ENCODE measurements at places on chromosomes 7 and 10.
A peak's percentile ranks its signal among the peaks of the same experiment; 100 is the strongest.

DNA sequence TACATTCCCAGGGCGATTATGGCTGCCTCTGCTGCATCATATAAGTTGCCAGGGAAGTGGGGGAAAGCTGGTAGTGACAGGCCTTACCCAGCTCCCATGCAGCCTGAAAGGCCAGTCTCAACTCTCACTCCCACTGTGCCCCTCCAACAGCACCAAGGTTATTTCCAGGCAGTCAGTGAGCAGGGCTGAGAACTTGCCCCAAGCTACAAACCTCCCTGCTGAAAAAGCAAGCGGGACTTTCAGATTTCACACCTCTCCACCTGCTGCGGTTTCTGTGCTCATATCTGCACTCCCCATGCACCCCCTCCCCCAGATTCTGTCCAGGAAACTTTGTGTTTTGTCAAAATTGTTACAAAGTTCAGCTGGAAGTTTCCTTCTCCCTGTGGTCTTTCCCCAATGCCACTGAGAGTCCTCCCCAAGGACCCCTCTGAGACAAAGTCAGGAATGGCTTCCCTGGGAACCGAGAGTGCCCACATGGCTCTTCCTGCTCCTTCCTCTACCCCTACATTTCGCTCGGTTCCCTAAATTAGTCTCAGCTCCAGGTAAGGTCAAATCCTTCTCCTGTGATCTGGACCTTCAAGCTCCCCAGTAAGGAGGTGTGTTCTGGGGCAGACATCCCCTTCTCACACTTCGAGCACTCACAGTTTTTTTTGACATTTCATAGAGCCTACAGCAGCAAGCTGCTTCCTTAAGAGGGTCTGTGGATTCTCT is 25.3 kb upstream of the WNT2 start:
- no peak for DNase-seq

GRCh38 chr10:122402548-122403131 is 28.1 kb downstream of the PLEKHA1 start:
- no peak for DNase-seq

DNA sequence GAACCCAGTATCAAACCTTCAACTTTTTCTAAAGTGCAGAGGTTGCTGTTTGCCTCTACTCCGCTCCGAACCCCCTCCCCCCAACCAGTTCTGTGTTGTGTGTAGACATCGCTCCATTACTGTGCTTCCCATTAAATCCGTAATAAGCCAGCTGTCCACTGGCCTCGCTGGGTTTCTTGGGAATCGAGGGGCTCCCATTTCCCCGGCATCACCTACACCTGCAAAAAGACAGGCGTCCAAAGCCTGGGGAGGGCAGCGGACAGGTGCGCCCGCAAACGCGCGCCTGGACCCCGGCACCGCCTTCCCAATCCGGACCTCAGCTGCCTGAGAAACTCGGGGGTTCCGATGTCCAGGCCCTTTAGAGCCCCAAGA is 631 bp downstream of the RTKN2 start:
- no peak for DNase-seq

GRCh38 chr7:20778063-20778721 is 8.5 kb downstream of the SP8 start:
- no peak for DNase-seq

- no peak for DNase-seq
Measured at GRCh38 chr10:24869354-24870015, 82.9 kb downstream of the PRTFDC1 start.

DNA sequence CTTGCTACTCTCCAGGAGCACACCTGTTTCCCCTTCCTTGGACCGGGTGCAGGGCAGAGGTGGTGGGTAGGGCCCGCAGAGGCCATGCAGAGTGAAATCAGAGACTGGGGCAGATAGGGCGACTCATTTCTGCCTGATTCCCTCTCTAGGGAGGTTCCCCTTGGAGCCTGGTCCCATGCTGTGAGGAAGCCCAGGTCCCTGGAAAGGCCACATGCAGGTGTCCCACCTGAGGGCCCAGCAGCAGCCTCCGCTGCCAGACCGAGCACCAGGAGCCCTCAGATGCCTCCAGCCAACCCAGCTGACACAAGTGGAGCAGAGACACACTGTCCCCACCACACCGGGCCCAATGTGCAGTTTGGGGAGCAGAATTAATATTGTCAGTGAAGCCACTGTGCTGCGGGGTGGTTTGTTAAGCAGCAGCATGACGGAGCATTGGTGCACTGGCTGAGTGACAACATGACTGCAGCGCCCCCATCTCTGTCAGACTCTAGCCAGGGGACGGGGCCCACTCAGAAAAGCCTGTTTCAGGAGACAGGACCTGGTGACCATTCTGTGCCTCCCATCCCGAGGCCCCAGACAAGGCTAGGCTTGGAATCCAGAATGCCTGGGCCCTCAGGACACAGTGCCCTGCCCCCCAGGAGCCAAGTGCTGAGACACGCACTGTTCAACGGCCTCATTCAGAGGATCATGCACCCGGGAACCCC is 30.4 kb upstream of the RET start:
- no peak for DNase-seq

DNA sequence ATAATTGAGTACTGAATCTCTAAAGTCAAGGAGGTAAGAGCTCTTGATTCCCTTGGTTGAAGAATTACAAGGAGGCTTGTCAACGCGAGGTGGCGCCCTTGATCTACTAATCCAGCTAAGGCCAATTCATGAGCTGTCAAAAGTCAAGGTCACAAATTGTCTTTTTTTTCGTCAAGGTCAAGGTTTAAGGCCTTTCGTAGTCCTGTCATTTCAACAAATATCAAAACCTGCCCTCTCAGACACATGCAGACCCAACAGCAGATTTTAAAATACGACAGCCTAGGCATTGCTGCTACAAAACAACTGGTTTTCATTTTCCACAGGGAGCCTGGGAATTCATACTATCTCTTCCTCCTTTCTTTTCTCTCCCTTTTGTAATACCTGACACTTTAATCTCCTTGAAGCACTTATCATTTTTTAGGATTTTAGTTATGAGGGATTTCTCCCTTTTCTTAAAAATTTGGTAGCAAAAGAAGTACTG is 3.6 kb downstream of the HOXA13 start:
- DNase-seq, result peak; percentile 63

GRCh38 chr7:28941633-28942032 is 16.5 kb downstream of the TRIL start:
- DNase-seq, result no peak

- DNase-seq, result no peak
Measured at GRCh38 chr7:2412587-2413201, 9.3 kb downstream of the CHST12 start.

DNA sequence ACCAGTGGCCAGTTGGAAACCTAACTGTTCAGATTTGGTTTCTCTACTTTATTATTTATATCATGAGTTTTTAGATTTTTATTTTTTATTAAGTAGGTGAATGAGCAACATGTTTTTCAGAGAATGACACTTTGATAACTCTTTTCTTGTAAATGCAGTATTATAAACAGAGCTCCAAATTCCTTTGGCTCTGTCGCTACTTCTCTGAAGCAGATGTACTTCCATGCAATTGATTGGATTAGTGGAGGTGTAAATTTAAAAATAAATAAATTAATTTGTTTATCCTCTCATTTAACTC is 34.3 kb upstream of the ICA1 start:
- no peak for DNase-seq

GRCh38 chr7:105705427-105705826 is 124.1 kb upstream of the EFCAB10 start:
- DNase-seq, result no peak
